ENCODE measurements at places on chromosomes 6 and 20.
A peak's percentile ranks its signal among the peaks of the same experiment; 100 is the strongest.

GRCh38 chr6:28696682-28697081, 171.0 kb downstream of the GPX5 start:
- DNase-seq = no peak

DNA sequence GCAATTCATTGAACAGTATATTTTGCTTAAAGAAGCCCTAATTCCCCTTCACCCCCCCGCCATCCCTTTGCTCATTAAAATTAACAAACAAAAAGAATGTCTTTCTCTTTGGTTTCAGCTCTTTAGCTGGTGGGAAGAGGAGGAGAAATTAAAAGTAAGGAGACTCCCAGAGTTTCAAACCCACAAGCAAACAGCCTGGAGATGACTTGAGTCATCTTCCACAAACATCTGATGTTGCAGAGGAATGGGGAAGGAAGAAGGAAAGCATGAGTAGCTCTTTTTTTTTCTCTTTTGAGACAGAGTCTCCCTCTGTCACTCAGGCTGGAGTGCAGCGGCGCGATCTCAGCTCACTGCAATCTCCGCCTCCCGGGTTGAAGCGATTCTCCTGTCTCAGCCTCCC, 189.6 kb downstream of the ADAT2 start:
- no peak for DNase-seq

DNA sequence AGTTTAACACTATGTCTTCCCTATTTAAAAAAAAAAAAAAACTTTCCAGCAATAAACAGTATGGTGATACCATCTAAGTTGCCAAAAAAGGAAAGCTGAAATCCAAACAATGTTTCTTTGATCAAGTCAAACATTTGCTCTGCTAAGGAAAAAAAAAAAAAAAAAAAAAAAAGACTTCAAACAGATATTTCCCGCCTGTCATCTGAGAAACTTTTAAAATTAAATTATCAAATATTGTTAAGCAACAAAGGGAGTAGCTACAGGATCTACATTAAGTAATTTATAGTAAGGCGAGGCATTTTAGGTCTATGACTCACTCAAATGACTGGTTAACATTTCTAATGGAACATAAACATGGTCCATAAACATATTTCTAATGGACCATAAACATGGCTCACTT, 121.2 kb downstream of the DST start:
- DNase-seq = no peak

DNA sequence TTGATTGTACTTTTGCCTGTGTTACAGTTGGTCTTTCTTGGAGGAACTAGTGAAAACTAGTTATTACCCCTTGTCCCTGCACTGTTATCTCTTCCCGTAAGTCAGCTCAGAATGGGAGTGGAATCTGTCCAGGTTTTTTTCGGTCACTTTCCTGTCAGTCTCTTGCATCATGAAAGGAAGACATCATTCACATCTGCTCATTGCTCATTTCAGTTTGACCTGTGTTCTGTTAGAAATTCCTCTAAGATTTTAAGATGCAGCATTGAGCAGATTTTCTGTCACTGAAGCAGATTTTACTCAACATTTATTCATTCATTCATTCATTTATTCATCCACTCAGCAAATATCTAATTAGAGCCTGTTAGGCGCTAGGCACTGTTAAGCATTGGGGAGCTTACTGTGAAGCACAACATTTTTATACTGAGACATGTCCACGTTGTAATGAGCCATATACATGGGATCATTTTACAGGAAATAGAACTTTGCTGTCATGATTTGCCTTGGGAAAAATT, 33.1 kb upstream of the HINT3 start:
- no peak for DNase-seq

DNA sequence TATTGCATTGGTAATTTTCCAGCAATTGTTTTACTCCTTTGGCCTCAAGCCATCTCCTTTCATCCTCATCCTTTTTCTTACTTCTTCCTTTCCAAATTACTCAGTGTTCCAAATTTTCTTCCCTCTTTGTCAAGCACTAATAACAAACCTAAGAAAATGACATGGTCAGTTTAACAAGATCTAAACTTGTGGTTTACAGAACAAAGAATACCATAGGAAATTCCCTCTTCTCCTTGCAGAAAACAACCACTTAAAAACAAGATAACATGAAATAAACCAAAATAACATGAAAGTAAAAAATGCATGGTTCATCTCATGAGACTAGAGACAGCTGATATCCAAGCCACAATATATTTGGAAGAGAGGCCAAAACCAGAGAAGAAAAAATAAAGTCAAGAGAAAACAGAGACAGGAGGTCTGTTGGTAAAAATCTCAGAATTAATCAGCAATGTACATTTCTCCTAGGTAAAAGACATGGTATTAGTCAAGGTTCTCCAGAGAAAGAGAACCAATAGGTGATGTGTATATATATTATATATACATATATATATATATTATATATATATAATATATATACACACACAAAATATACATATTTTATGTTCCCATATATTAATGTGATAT, 51.0 kb upstream of the SENP6 start:
- no peak for DNase-seq

DNA sequence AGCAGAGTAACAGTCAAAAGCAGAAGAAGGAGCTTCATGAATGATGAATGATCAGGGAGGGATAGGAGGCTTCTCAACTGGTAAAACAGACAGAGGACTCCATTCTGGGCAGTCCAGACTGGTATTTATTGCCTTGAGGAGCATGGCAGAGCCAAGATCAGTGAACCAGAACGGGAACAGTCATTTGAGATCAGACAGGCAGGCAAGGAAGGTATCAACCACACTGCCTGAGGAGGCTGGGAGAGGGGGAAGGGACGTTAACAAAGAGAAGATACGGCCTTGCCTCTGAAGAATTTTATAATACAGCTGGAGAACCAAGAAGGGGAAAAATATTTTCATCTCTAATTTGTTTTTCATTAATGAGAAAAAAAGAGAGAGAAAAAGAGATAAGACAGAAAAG, at the start of gene DEFB121:
Gene DEFB121, minus strand, starts transcription at position 101 of the 400 bp plus-strand sequence. Its CDS starts 63 bp downstream, at position 38.
- no peak for DNase-seq

DNA sequence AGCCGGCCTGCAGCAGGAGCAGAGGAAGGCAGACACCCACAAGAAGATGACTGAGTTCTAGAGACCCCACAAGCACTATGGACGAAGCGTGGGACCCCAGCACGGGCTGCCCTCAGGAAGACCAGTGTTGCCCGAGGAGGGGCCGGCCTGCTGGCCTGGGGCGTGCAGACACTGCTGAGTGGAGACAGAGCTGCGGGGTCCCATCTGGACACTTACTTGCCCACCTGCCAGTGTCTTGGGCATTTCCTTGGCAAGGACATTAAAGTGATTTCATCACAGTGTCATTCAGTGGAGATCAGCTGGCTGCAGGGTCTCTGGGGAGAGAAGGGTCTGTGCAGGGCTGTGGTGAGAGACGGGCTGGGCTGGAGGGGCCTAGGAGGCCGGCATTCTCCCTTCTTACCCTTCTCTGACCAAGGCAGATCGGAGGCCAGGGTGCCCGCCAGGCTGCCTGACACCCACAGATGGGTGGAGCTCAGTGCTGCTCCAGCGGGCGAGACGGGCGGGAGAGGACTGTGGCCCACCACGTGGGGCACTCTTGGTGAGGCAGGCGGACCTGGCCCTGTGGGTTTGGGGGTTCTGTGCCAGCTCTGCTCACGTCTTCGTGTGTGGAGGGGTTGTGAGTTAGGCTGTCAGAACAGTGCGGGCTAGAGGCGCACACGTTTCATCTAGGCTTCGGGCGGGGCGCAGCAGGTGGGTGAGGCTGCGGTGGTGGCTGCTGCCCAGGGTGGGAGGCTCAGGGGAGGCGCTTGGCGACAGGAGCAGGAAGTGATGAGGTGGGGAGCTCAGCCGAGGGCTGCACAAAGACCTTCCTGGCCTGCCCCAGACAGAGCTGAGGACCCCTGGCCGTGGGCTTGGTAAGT, at the start of gene LIME1:
Gene LIME1, plus strand, starts transcription at position 806 of the 860 bp plus-strand sequence. CDS start 886 bp downstream, outside the sequence.
- DNase-seq = no peak

DNA sequence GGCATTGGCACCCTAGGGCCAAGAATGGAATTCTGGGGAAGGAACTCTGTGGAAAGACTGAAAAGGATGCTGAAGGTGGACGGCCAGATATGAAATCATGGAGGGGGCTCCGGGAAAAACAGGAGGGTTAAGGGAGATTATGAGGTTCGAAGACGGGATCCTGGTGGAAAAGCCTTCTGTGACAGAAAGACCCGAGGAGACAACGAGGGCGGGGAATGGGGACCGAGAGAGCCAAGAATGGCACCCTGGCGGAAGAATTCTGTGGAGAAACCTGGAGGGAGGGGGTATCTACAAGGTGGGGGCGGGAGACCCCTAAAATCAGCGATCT, 426 bp downstream of the TRMT6 start:
- DNase-seq = no peak

GRCh38 chr6:169098116-169098515, 155.5 kb downstream of the THBS2 start:
- no peak for DNase-seq

DNA sequence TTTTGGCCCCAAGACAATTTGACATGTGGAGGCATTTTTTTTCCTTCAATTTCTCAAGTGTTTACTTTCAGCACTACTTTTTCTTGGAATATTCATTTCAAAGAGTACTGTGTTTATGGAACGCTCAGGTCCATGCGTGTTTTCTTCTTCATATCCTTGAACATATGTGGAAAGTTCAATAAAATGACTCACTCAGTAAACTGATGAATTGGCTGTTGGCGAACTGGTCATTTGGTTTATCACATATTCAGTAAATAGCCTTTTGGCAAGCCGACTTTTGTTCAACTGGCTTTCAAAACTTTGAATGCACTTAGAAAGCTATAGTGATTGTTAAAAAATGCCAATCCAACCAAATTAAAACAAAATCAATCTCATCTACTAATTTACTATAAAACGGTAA, 964.6 kb upstream of the SLC35B3 start:
- no peak for DNase-seq

- DNase-seq = no peak
Measured at GRCh38 chr6:1957746-1958145, 287.7 kb downstream of the GMDS start.

DNA sequence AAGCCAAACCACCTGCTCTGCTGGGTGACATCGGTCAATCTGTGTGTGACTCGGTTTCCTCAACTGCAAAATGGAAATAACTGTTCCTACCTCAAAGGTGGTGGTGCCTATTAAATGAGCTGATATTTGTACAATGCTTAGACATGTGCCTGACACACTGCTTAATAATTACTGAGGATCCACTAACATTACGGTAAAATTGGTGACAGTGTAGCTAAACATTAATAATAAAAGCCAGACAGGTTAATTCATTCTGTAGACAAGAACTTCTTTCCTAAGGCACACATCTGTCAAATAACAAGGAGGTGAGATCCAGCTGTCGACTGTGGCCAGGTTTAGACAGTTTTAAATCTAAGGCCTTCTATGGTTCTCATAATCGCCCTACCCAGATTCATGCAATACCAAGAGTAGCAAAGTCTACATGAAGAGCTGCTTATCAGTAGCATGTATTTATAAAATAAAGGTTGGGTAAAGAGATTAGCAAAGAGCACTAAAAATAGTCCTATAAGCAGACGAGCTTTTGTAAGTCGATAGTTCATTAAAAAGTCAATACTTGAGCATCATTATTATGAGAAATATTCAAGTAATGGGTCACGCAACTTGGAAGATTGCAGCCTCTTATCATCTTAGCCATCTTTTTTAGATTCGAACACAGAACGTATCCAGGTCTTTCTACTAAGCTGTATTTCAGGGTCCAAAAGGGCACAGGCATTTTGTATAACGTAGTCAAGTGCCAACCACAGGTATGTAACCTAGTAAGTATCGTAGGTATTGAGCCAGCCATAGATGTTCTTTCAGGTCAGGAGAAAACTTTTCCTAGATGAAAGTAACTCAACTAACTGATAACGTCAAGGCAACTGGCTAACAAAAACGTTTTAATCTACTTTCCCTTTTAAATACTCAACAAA, 3.2 kb downstream of the CNKSR3 start:
- no peak for DNase-seq

GRCh38 chr6:16684896-16685554, 76.2 kb downstream of the ATXN1 start:
- no peak for DNase-seq

DNA sequence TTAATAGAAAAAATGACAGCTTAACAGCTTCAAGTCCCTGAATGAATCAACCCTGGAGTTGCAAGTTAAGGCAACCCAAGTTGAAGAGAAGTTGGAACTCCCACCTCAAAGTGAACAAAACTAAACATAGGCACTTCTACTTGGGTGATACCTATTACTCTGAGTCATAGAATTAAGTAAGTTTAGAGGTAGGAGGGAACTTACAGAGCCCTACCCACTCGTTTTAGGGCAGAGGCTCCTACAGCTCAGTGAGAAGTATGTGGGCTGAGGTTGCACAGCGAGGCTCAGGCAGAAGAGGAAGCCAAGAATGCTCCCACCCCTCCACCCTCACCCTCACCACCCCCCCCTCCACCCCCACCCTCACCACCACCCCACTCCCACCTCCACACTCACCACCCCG, 42.2 kb downstream of the NFATC2 start:
- DNase-seq = no peak

DNA sequence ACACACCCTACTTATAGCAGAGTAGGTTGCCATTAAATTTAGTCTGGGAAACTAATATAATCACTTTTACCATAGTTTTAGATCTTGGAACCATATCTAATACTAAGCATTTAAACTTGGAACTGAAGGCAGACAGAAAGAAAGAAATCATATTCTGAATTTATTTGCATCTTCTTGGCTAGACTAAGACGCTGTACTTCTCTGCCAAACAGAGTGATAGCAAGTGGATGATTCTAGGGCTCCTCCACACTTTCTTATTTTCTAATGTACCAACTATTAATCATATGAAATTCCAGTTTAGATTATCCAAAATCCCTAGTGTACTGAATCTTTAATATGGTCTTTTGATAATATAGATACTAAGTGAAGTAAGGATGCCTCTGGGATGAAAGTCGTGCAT, 277.0 kb downstream of the CENPW start:
- DNase-seq = no peak

DNA sequence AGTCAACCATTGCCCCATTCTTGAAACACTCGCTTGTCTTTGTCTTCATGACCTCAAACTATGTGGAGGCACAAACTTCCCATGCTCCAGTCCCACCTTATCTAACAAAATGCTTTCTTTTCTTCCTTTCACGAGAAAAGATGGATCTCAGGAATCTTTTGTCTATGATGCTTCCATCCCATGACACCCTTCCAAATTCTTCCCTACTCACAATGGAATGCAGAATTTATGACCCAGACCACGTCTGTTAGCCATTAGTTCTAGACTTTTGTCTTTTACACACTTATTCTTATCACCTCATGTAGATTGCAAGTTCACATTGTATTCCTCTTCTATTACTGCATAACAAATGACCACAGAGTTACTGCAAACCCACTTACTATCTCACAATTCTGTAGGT, 24.2 kb upstream of the LAMP5 start:
- no peak for DNase-seq

- peak; percentile 3 for DNase-seq
Measured at GRCh38 chr6:161837854-161838253, 564.0 kb upstream of the AGPAT4 start.

DNA sequence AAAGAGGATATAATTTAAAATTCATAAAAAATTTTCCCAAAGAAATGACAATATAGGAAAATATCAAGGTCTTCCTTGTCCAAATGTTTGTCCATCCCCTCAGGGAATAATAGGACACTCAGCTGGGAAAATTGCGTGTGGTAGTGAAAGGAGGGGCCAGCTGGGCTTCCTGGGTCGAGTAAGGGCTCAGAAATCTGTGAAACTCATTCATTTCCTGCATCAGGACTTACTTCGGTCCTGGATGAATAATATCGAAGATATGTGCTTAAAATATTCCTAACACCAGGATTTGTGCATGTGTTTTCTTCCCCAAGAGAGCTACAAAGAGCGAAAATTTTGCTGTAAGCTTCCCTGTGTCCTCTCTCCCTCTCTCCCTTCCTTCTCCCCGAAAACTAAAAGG, 118.2 kb upstream of the GJE1 start:
- peak; percentile 87 for DNase-seq

GRCh38 chr20:57498425-57499400, 26.2 kb downstream of the CTCFL start:
- DNase-seq = peak; percentile 47
